Neural crest cell (in vitro differentiated cells): ENCODE measurements at places on chromosomes 6 and 20.
A peak's percentile ranks its signal among the peaks of the same experiment; 100 is the strongest.

DNA sequence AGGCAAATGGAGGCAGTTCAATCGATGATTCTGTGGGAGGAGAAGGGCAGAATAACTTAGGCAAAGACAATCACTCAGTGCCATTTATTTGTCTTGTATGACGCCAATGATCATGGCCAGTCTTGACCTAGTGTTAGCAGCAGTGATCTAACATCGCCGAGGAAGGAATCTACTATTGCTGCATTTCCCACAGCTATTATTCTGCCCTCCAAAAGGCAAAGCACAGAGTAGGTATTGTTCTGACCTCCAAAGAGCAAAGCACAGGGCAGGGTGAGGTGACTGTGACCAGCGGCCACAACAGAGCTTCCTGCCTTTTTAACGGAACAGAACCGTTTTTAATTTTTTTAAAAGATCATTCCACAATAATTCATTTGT, 235.9 kb downstream of the CDH4 start:
- no peak for DNase-seq

DNA sequence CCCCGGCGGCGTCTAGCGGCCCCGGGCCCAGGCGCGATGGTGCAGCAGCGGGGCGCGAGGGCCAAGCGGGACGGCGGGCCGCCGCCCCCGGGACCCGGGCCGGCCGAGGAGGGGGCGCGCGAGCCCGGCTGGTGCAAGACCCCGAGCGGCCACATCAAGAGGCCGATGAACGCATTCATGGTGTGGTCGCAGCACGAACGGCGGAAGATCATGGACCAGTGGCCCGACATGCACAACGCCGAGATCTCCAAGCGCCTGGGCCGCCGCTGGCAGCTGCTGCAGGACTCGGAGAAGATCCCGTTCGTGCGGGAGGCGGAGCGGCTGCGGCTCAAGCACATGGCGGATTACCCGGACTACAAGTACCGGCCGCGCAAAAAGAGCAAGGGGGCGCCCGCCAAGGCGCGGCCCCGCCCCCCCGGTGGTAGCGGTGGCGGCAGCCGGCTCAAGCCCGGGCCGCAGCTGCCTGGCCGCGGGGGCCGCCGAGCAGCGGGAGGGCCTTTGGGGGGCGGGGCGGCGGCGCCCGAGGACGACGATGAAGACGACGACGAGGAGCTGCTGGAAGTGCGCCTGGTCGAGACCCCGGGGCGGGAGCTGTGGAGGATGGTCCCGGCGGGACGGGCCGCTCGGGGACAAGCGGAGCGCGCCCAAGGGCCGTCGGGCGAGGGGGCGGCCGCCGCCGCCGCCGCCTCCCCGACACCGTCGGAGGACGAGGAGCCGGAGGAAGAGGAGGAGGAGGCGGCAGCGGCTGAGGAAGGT, 715 bp downstream of the SOX12 start:
- DNase-seq, result peak; percentile 60

DNA sequence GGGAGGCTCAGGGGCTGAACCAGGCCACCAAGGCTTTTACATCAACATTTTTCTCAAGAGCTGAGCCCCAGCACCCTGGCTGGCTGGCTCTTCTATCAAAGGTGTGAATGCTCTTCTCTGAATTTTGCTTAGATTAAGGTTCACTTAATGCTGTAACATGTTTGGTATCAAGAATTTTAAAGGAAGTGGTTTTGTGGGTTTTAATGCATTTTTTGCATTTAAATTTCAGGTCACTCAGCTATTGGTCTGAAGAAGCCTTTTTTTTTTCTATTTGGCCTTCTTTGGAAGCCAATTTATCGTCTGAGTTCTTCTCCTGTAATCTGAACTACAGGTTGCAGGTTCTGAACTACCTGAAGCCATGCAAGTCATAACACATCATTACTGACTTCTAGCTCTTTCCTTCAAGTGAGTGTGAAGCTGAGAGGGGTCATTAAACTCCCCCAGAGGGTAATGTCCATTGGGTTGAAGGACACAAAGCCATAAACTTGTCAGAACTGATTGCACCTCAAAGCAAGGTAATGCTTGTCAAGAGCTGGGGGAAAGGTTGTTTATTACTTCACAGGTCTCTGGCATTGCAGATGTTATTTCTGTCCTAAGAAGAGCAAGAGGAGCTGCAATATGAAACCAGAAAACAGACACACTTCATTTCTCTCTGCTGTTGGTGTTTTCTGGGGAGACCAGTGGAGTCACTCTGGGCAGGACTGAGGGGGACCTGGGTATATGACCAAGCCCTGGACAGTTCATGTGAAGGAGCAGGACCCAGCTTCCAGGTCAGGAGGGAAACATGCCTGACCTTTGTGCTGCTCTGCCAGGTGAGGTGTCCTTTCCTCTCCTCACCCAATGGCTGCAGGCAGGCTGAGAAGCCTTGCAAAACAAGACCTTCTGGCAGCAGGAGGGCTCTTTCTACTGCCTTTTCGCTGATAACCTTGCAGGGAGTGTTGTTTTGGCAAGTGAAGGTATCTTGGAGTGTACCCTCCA, 26.1 kb upstream of the NEDD9 start:
- no peak for DNase-seq

DNA sequence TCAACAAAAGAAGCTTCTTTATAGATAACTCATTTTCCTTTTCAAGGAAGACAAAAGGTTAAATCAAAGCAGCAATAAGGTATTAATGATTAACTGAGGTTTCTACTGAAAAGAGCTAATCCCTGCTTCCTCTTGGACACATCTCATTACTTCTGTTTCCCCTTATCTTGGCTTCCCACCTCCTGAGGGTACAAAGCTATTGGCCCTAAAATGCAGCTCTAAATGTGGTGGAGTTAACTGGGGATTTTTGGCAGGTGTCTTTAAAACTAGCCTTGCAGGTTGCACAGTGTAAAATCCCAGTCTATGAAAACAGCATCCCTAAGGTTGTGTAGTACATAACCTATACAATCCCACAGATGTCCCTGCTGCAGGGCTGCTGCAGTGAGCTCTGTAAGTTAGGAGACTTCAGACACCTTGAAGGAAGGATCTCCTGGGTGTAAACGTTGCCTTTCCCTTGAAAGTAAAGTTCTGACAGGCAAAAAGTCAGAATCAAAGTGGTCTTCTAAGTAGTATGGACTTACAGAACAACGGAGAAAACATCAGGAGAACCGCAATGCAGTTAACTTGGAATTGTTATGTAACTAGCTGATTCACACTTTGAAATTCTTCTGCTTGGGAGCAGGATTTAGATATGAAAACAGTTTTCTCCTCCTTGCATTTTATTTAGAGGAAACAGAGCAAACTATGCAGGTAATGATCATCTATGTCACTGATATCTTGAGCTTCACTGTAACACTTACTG, 71.7 kb upstream of the TRAF3IP2 start:
- no peak for DNase-seq

DNA sequence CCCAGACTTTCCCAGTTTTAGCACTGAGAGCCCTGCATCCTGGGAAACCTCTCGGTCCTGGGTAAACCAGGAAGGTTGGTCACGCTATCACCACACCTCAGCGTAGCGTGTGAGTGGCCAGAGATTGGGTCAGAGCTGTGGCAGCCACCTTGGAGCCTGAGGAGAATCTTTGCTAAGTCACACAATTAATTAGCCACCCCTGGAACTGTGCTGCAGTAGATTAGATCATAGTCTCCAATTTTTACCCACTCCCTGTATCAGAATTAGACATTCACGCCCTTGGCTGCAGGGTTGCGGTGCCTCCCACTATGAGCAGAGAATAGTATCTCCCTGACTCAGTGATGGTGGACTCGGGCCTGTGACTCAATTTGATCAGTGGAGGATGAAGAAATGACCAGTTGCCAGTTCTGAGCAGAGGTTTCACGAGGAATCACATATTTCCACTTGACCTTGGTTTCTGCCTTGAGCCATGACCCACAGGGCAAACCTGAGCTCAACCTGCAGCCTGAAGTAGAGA, 6.0 kb upstream of the PTGIS start:
- no peak for DNase-seq

DNA sequence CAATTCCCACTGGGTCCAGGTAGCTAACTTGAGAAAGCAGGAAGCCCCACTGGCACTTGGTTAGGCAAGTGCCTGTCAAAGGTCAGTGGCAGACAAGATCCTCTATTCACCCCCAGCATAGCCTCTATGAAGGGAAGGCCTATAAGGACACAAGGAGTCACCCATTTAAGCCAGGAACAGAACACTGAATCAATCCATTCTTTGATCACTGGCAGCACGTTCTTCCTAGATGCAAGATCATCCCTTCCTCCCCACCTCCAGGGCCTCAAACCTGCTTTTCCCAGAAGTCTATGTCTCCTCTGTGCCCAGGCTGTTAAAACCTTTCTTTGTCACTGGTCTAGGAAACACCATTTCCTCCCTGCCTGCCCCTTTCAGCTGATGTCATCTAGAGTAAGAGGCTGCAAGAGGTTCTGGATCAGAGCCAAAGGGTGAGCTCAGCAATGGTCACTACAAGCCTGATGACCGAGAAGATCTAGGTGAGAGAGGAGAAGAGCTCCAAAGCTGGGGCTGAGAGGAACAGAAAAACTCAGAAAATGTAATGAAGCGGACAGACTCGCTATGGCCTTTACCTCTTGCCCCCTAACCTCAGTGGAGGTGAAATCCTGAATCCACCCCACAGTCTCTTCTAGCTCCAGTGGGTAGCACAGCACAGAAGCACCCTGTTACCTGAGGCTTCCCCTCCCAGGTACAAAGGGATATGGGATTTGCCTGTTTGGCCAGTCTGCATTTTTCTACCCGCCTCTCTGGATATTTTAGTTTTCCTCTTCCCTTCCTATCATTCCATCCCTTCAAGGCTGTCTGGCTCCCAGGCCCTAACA, 1.8 kb downstream of the GTPBP2 start:
- DNase-seq, result no peak

DNA sequence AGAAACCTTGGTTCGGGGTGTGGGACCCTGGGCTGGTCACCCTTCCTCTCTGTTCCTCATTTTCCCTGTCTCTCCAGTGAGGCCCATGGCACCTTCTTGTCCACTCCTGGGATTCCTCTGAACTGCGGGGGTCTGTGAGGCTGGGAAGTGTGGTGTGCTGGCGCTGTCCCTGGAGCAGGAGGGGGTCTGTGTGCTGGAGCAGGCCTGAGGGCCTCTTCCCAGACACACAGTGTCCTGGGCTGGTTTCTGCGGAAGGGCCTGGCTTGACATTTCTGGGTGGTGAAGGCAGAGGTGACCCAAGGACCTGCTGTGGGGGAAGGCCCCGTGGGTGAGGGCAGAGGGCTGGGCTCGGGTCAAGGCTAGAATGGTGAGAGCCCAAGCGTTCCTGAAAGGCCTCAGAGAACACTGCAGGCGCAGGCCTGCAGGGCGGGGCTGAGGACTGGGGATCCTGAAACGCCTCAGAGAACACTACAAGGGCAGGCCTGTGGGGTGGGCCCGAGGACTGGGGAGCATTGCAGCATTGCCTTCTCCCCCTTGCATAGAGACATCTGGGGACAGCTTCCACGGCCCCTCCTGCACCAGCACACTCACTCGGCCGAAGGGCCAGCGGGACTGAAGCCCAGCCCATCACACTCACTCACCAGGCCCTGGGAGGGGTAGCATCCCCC, 10.6 kb upstream of the BAK1 start:
- no peak for DNase-seq

DNA sequence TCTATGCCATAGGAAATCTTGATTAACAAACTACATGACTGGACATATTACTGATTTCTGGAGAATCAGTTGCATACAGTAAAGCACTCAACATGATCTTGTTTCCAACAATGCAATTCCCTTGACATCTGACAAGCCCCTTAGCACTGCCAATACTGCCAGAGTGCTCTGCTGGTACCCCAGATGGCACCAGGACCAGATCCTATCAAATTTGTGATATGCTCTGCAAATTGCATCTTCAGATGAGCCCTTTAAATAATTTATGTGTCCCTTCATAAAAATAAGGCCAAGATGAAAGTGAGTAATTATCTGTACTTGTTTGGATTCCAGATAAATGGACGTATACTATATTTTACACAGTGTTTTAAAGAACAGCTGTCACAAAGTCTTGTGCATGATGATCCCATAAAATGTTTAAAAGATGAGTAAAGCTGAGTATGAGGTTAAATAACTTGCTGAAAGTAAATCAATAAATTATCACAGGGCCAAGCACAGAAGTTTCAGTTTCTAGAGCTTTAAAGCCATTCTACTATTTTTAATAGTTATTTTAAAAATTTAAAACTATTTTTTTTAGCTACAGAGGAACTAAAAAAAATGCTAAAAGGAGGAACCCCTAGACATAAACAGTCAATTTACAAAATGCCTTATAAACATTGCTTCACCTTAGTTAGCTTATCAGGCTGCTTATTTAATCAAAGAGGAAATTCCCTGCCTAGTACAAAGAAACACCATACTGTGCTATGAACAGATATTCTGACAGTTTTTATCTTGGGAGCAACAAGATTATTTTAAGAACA, 42.1 kb downstream of the NUDT3 start:
- no peak for DNase-seq

GRCh38 chr6:34104186-34104585, 41.7 kb downstream of the GRM4 start:
- no peak for DNase-seq

GRCh38 chr6:149221774-149222070, 95.8 kb upstream of the TAB2 start:
- DNase-seq, result no peak

DNA sequence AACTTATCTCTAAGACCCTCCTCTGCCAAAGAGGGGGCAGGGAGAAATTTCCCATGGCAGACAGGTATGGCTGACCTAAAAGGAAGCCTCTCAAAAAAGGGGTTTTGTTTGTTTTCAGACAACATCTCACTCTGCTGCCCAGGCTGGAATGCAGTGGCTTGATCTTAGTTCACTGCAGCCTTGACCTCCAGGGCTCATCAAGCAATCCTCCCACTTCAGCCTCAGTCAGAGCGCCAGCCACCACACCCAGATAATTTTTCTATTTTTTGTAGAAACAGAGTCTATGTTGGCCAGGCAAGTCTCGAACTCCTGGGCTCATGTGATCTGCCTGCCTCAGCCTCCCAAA, 3.8 kb downstream of the EZR start:
- no peak for DNase-seq

GRCh38 chr6:149499066-149499465, 14.3 kb upstream of the ZC3H12D start:
- DNase-seq, result no peak

DNA sequence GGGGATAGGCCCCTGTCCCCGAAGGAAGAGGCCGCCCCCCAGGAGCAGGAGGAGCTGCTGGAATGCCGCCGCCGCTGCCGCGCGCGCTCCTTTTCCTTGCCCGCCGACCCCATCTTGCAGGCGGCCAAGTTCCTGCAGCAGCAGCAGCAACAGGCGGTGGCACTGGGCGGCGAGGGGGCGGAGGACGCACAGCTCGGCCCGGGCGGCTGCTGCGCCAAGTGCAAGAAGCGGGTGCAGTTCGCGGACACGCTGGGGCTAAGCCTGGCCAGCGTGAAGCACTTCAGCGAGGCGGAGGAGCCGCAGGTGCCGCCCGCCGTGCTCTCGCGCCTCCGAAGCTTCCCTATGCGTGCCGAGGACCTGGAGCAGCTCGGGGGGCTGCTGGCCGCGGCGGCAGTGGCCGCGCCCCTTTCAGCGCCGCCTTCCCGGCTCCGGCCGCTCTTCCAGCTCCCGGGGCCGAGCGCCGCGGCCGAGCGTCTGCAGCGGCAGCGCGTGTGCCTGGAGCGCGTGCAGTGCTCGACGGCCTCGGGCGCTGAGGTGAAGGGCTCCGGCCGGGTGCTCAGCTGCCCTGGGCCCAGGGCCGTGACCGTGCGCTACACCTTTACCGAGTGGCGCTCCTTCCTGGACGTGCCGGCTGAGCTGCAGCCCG, 630 bp downstream of the PPP1R3G start:
- peak; percentile 40 for DNase-seq
